ENCODE measurements at places on chromosomes 11 and 22.

DNA sequence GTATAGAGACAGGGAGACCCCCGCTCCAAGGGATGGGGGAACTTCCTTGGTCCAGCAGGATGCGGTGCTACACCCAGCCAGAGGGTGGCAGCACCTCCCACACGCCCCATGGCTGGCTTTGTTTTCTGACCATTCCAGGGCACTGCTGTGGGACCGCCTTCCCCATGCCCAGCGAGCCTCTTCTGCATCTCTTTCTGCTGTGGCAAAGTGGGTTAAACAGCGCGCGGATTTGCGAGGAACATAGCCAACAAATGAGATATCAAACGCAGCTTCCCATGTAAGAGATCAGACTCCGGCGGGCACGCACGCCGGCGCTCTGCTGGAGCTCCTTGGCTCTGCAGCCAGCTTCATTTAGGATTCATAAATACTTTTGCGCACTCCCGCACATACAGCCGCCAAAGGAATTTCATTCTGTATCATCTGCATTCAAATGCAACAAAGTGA, 485.8 kb upstream of the CADM1 start:
- no peak for DNase-seq

- no peak for DNase-seq
These were observed 787.6 kb downstream of the BRD1 start for GRCh38 chr22:49040111-49040510.

DNA sequence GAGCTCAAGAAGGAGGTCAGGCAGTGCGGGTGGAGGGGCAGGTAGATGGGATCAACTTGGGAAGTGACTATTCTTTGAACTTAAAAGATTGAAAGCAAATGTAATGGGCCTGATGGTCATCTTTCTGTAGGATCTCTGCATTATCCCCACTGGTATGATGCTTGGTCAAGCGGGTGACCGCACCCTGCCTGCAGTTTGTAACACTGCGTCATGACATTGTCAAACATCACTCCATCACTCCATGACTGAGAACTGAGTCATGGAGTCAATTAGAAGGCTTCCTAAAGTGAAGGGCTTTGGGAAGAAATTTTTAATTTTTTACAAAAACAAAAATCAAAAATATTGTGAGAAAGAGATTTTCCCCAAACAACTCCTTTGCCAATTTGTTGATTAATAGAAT, 62.4 kb upstream of the BMAL1 start:
- no peak for DNase-seq

GRCh38 chr22:50640857-50641647, 13.1 kb upstream of the ARSA start:
- DNase-seq, result no peak

GRCh38 chr22:41825376-41825775, 7.5 kb upstream of the SREBF2 start:
- DNase-seq, result no peak

DNA sequence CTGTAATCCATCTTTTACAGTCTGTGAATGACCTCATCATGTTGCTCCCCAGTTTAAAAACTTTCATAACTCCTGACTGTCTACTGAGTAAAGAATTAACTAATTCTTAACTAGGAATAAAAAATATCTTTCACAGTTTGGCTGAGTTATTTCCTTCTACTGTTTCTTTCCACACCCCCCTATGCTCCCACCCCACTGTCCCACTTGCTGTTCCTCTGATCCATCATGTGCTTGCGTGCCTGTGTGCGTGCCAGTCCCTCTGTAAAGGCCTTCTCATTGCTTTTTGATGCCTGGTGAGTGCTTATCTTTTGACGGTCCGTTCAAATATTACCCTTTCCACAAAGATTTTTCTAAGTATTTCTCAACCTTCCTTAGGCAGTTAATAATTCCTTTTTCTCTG, 55.6 kb downstream of the ATG16L2 start:
- no peak for DNase-seq

GRCh38 chr11:118295199-118295598, 9.3 kb upstream of the CD3E start:
- peak; percentile 17 for DNase-seq

- no peak for DNase-seq
These were observed 143.3 kb downstream of the CACNA1I start for GRCh38 chr22:39713799-39714290.

- no peak for DNase-seq
These were observed 1.0 kb downstream of the ADSL start for GRCh38 chr22:40347300-40347699.

DNA sequence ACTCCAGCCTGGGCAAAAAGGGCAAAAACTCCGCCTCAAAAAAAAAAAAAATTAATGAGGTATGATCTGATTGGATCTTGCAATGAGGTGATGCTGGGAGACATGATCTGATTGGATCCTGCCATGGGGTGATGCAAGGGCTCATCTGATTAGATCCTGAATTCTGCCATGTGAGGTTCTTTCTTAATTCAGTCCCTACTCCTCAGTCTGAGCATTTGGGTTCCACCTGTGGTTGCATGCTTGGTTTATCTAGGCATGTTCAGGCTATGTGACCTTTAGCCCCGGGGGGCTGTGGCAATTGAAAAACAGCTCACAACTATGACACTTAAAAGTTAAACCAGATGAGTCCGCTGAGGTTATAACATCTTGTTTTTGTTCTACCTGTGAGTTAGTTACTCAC, 4.8 kb upstream of the TRIM6 start:
- DNase-seq, result no peak

DNA sequence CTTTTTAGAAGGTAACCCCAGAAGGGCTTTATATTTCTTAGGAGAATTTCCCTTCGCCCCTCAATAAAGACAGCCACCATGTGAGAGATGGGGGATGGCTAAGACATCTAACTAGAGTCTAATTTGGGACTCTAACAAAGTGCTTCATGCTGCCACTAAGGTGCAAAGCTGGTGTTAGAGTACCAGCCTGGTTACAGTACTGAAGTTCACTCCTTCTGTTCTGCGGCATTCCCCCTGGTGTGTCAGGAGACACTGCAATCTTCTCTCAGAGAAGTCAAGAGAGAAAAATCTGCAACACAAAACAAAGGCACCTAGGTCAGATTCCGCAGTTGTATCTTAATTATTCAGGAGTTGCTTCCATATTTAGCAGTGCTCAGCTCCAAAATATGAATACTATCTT, 603.0 kb upstream of the CADM1 start:
- DNase-seq, result no peak

DNA sequence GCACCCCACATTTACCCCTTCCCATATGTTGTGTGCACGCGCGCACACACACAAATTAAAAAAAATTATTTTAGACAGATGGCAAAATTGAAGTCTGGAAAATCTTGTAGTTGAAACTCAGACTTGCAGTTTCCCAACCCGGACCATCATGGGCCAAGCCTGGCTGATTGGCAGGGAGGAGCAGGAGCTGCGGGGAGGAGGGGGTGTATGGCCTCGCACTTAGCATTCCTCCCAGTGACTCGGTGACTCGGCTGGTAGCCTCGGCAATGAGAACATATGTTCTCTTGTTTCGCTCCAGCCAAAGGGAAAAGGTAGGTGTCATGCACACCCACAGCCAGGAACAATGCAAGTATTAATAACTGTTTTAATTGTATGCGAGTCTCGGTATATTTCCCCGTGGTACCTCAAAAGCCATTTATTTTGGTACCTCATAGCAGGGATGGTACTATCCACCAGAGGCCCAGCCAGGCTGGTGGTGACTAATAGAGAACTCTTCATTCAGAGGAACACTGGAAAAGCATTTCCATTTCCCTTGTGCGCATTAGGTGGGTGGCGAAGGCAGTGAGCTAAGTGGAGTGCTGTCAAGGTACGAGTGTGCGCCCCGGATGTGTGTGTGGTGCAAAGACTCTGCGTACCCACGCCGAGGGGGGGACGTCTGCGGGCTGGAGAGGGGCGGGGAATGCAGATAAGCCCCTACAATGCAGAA, 92.5 kb downstream of the DSCAML1 start:
- no peak for DNase-seq

Measured in naive thymus-derived CD8-positive, alpha-beta T cell (primary cell).